ENCODE measurements at places on chromosomes 12 and 14. TPM values are rescaled to one million over a fixed set of nuclear protein-coding genes. Genes with fewer than 3 reads are reported as not detected.
A peak's percentile ranks its signal among the peaks of the same experiment; 100 is the strongest.

RDH12 gene
- total RNA-seq: 1.1 TPM

GYS2 gene
- total RNA-seq: 15.5 TPM

CMA1 gene
- total RNA-seq: not detected

GNB3 gene
- not detected for total RNA-seq

PIWIL1 gene
- not detected for total RNA-seq

KLRK1 gene
- 0.98 TPM for total RNA-seq

NAV3 gene
- total RNA-seq: 1.7 TPM

IGF1 gene
- total RNA-seq: 42.8 TPM

VRTN gene
- not detected for total RNA-seq

MSRB3 gene
- 5.2 TPM for total RNA-seq

FGF23 gene
- total RNA-seq: not detected

DNA sequence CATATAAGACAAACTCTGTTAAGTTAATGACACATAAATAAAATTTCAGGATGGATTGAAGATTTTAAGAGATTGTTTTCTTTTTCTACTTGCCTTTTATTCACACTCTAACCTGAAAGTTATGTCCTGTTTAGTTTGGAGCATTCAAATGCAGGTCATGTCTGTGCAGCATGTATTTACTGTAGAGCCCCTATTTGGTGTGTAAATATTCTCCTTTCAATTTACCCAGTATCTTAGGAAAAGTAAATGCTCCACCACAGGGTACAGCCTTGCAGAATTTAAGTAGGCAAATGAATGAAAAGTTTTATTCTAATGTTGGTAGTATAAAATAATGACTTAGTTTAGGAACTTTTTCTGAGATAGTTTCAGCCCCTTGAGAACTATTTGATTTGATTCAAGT lies 6.2 kb upstream of the DCN start:
- no peak for DNase-seq
- no peak overlapping the region for H3K27ac ChIP-seq
- no peak overlapping the region for H3K4me3 ChIP-seq
- no peaks in the 10 kb centered on the region for H3K4me1 ChIP-seq

DNA sequence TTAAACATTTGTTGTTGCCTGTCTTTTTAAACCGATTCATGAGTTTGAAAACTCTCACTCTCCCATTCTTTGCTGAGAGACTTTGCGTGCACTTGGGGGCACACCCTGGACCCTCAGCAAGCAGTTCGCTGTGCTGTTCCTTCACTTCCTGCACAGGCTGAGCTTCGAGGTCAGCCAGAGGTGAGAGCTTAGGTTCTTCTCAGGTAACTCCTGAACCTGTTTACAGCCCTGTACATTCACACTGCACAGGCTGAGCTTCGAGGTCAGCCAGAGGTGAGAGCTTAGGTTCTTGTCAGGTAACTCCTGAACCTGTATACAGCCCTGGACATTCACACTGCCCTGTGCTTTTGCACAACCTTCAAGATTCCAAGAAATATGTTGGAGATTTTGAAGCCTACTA lies 9.8 kb upstream of the CLECL1 start:
- peaks cover 1% of the 10 kb centered on the region for H3K4me1 ChIP-seq
- H3K27me3 ChIP-seq: no peaks in the 10 kb centered on the region
- H3K27ac ChIP-seq: no peak overlapping the region
- H3K36me3 ChIP-seq: no peaks in the 10 kb centered on the region
- DNase-seq: no peak

DNA sequence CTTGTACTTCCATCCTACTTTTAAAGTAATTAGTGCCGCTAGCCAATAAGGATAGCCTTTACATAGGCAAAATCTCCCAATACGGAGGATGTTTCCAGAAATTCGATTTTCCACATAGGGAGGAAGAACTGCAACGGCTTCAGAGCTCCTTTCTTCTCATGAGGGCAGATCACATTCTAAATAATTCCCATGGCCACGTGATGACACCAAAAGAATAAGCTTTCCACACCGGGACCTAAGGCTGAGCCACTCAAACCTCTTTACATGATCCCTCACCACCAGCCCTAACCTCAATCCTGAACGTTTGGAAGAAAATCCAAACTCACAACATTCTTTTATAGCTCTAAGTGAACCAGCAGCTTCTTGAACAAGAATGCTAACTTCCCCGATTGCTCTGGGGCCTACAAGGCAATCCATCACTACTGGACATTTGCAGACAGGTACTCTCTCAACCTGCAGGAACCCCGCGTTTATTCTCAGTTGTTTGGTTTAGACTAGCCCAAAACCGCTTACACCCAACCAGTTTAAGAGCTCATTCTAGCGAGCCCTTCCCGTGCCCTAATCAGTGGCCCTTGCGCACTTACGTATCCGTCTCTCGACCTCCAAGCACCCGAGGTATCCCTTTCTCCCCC lies 884 bp downstream of the CAPRIN2 start:
- H3K4me1 ChIP-seq: peaks cover 2% of the 10 kb centered on the region
- H3K27ac ChIP-seq: peak overlapping the region; percentile 38
- DNase-seq: no peak
- peak overlapping the region; percentile 97 for H3K4me3 ChIP-seq

GRCh38 chr14:80987235-80988032 lies 32.0 kb downstream of the TSHR start:
- peak; percentile 56 for DNase-seq
- no peaks in the 10 kb centered on the region for H3K36me3 ChIP-seq
- H3K4me3 ChIP-seq: no peak overlapping the region
- peaks cover 10% of the 10 kb centered on the region for H3K4me1 ChIP-seq

GRCh38 chr12:27624586-27624985 lies 71.7 kb upstream of the REP15 start:
- no peaks in the 10 kb centered on the region for H3K36me3 ChIP-seq
- H3K27me3 ChIP-seq: no peaks in the 10 kb centered on the region
- H3K4me3 ChIP-seq: no peak overlapping the region
- DNase-seq: no peak
- H3K27ac ChIP-seq: no peak overlapping the region

- H3K27ac ChIP-seq: no peak overlapping the region
- no peaks in the 10 kb centered on the region for H3K27me3 ChIP-seq
- no peak overlapping the region for H3K4me3 ChIP-seq
- no peaks in the 10 kb centered on the region for H3K36me3 ChIP-seq
Measured at GRCh38 chr12:92338671-92339070, 193.0 kb upstream of the BTG1 start.

GRCh38 chr14:20698018-20698329 lies 9.4 kb downstream of the ANG start:
- DNase-seq: no peak
- no peak overlapping the region for H3K4me3 ChIP-seq
- H3K4me1 ChIP-seq: no peaks in the 10 kb centered on the region
- no peaks in the 10 kb centered on the region for H3K27me3 ChIP-seq

DNA sequence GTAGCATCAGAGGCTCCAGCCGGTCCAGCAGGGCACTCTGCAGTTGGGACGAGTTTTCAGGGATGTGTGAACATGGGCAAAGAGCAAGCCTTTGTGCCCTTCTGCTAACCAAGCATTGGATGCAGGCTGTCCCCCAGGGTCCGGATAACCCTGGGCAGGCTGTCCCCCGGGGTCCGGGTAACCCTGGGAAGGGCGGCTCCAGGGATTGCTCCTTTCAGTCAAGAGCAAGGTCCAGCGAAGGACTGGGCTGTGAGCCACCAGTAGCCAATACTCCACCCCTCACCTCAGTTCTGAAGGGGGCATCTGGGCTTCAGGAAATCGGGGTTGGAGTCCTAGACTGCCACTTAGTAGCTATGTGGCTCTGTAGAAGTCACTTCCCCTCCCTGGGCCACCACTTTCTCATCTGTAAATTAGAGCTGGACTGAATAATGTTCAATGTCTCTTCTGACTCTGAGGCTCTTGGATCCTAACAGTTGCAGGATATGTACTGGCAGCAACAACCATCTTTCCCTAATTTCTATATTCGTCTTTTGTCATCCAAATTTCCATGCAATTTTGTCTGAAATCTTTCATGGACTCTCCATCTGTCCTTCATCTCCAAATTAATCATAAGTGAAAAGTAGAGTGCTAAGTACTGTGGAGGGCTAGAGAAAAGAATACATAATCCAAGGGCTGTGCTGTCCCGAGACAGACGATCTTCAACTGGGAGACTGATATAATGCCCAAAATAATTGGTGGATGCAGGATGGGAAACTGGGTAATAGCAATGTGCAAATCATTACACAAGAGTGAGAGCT lies 137.4 kb upstream of the NTF3 start:
- H3K27me3 ChIP-seq: no peaks in the 10 kb centered on the region
- no peak for DNase-seq

GRCh38 chr14:63308723-63309317 lies 9.9 kb downstream of the GPHB5 start:
- H3K4me1 ChIP-seq: no peaks in the 10 kb centered on the region
- no peak overlapping the region for H3K27ac ChIP-seq

GRCh38 chr14:80434574-80435321 lies 223.4 kb upstream of the DIO2 start:
- H3K36me3 ChIP-seq: no peaks in the 10 kb centered on the region
- H3K4me3 ChIP-seq: no peak overlapping the region
- no peak for DNase-seq
- H3K27me3 ChIP-seq: no peaks in the 10 kb centered on the region

DNA sequence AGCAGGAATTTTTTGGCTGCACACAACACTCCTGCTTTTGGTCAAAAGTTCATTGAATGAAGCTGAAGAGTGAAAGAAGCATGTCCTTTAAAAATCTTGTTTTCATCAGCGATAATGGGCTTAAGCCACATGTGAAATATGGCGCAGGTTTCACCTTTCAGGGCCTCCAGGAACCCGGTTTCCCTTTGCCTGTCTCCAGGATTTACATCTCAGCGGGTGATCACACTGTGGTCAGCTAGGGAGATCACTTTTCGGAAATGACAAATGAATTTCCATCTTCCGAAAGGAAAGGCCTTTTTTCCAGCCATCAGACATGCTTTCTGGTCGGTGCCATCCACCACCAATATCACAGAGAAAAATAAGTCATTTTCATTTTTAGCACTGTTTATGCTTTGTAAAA lies 727.1 kb upstream of the TBX3 start:
- no peak for DNase-seq
- H3K4me1 ChIP-seq: no peaks in the 10 kb centered on the region
- no peak overlapping the region for H3K4me3 ChIP-seq

DNA sequence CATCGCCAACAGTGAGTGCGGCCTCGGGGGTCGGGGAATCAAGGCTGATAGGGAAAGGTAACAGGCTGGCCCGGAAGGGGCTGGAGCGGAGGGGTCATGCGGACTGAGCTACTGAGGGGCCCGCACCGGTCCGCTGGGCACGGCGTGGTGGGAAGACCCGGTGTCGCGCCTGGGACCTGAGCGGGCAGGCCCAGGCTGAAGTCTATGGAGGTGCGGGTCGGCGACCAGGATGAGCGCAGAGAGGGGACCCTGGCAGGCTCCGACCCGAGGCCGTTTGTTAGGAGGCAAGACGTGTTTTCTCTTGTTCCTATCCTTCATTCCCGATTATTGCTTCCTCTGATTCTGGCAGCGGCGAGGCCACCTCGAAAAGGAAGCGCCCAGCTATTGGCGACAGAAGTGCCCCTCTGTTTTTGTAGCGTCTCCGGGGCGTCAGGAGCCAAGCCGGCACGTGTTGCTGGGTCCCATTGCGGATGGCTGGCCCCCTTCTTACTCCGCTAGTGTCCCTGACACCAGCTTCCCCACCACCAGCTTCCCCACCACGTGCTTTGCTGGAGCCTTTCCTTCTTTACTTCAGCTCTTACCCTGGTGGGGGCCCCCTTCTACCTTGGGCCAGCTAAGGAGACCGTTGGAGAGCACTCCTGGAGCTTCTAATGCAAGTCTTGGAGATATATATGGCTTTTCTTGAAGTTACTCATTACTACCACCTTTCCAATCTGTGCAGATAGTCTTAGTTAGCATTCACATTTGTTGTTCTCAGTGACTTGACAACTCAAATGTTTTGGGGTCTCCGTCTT lies 653 bp downstream of the PA2G4 start:
- DNase-seq: no peak
- peak overlapping the region; percentile 83 for H3K27ac ChIP-seq
- peaks cover 37% of the 10 kb centered on the region for H3K36me3 ChIP-seq
- peaks cover 13% of the 10 kb centered on the region for H3K4me1 ChIP-seq

DNA sequence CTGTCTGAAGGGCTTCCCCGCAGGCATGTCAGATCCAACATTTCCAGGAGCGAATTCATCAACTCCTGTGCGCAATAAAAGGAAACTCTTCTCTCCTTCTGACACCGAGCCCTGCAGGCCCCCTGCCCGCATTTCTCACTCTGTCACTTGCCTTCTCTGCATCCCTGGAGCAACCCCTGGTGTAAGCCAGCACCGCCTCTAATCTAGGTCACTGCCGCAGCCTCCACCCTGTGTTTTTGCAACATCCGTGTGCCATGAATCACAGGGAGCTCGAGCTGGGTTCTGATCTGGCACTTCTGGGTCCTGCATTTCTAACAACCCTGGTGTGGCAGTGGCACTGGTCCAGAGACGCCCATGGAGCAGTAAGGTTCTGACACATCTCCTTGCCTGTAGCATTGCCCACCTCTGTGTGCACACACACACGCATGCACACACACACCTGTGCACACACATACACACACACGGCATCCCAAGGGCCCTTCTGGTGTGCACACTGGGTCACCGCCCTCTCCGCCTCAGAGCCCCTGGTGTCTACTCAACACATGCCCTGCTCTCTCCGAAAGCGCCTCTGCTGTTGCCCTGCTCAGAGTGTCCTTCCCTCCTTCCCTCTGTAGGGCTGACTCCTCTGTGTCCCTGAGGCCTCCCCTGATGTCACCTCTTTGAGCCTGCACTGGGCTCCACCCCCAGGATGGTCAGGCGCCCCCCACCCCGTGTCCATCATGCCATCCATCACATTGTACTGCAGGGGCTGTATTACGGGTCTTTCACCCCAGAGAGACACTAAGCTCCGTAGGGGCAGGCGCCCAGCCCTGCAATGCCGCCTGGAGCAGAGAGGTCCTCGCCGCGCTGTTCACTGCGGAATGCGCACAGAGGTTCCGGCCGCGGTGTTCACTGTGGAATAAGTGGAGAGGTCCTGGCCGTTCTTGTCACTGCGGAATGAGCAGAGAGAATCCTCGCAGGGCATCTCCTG lies 111.4 kb upstream of the SFSWAP start:
- no peak overlapping the region for H3K4me3 ChIP-seq
- H3K27me3 ChIP-seq: no peaks in the 10 kb centered on the region
- DNase-seq: no peak
- H3K4me1 ChIP-seq: no peaks in the 10 kb centered on the region

DNA sequence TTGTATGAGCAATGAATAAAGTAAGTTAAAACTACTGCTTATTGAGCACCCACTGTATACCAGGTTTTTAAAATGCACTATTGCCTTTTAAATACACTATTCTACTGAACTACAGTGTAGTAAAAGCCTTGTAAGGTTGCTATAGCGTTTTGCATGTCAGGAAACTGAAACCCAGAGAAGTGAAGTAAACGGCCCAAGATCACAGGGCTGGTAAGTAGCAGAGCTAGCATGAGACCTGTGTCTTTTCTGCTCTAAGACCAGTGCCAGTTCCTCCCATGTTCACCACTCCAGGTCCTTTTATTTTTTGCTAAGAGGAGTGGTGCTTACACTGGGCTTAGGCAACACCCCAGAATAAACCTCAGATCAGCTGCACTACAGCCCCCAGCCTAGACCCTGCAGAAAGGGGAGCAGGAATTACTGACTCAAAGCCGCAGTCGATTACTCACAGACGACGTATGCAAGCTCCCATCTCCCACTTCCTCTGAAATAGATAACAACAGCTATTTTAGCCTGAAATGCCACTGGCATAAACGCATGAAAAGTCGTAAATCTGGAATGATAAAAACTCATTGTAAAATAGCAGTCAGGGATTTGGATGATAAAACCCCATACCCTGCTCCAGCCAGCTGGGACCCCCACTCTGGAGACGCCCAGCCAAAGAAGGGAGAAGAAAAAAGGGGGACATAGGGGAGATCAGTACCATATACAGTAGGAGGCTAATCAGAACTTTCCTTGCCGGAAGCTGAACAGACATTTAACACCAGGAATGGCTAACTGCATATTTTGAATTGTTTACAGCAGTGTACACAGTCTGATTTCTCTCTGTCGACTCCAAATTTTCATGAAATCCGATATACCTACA lies 108.3 kb downstream of the NUAK1 start:
- H3K36me3 ChIP-seq: no peaks in the 10 kb centered on the region
- no peak overlapping the region for H3K27ac ChIP-seq
- no peak overlapping the region for H3K4me3 ChIP-seq
- no peaks in the 10 kb centered on the region for H3K4me1 ChIP-seq

Data from liver (tissue), 10 donors.